Neural crest cell (in vitro differentiated cells): ENCODE measurements at places on chromosomes 1 and 21. TPM values are rescaled to one million over a fixed set of nuclear protein-coding genes. Genes with fewer than 3 reads are reported as not detected.

UTS2 gene
- not detected in 2 replicates for total RNA-seq

MROH7 gene
- total RNA-seq: 0.57 TPM in 1 of 2 replicates, not detected in the other

- no peak overlapping the region for H3K27ac ChIP-seq
- H3K4me1 ChIP-seq: peaks cover 8% of the 10 kb centered on the region
- H3K27me3 ChIP-seq: peaks cover 11% of the 10 kb centered on the region
- no peak overlapping the region for H3K4me3 ChIP-seq
- no peaks in the 10 kb centered on the region for H3K36me3 ChIP-seq
Observed at GRCh38 chr1:47658161-47658920, 220.5 kb downstream of the FOXD2 start.

DNA sequence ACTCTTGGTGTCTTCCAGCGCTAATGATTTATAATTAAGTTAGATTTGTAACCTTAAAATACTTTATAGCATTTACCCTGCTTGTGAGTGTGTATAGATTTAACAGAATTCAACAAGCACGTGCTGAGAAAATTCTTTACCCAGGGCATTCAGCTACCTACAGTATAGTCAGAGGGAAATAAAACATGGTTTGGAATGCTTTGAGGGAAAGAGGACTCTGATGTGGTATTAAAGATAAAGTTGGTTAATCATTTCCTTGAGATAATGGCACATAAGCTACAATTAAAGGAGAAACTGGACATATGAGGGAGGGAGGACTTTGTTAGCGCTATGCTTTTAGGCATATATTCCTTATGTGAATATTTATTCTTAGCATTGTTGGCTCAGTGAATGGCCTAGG is 26.4 kb upstream of the IL12RB2 start:
- H3K4me1 ChIP-seq: no peaks in the 10 kb centered on the region
- H3K36me3 ChIP-seq: no peaks in the 10 kb centered on the region
- no peak overlapping the region for H3K4me3 ChIP-seq
- no peak for DNase-seq
- H3K27me3 ChIP-seq: no peaks in the 10 kb centered on the region

DNA sequence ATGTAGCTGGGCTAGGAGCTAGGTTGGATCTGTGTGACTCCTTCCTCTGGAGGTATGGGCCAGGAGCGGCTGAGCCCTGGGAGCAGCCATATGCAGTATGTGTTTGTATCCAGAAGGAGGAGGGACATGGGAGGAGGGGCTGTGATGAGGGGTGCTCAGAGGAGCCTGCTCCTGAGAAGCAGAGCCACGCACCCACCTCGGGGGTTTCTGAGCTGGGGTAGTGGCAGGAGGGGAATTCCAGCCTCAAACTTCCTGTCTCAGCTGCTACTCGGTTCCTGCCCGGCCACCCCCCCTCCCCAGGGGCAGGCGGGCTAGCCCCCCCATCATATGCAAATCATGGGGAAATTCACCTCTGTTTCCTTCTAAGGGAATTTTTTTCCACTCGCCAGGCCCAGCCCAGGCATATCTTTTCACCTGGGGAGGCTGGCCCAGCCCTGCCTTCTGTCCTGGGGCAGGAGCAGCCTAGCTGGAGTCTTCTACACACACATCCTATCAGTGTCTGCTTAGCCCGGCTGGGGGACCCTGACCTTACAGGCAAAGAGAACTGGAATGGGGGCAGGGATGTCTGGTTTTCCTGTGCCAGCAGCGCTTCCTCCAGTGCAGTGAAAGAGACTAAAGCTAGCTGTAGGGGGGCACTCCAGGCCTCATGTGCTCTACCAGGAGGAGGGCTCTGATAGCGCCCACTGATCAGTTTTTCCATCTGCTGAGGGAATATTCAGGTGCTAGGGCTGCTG is 3.0 kb downstream of the ZC3H12A start:
- peaks cover 31% of the 10 kb centered on the region for H3K4me1 ChIP-seq
- H3K27ac ChIP-seq: no peak overlapping the region
- H3K36me3 ChIP-seq: no peaks in the 10 kb centered on the region
- DNase-seq: no peak
- H3K4me3 ChIP-seq: peak overlapping the region; percentile 74
- H3K27me3 ChIP-seq: peaks cover 17% of the 10 kb centered on the region

- H3K4me3 ChIP-seq: no peak overlapping the region
- no peak for DNase-seq
- no peaks in the 10 kb centered on the region for H3K27me3 ChIP-seq
- H3K4me1 ChIP-seq: peaks cover 29% of the 10 kb centered on the region
- no peaks in the 10 kb centered on the region for H3K36me3 ChIP-seq
Observed at GRCh38 chr1:154881820-154882535, 11.9 kb upstream of the KCNN3 start.
